ENCODE measurements at places on chromosomes 2 and 18.

DNA sequence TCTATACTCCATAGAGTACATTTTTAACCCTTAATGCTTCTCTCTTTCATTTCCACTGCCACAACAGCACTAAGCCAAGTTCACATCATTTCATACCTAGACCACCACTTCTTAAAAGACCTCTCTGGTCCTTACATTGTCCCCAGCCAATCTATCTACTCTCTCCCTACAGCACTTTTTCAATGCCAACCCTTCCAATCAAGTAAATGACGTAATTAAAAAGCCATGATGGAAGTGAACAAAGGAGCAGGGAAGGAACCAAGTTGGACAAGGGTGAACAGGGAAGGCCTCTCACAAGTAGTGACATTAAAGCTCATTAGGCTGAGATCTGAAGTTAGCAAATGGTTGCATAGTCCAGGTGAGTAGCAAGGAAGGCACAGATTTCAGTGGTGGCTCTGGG, 195.1 kb upstream of the CCDC150 start:
- DNase-seq: no peak

- DNase-seq: no peak
These were observed 30.6 kb upstream of the CHRNA1 start for GRCh38 chr2:174794851-174795374.

DNA sequence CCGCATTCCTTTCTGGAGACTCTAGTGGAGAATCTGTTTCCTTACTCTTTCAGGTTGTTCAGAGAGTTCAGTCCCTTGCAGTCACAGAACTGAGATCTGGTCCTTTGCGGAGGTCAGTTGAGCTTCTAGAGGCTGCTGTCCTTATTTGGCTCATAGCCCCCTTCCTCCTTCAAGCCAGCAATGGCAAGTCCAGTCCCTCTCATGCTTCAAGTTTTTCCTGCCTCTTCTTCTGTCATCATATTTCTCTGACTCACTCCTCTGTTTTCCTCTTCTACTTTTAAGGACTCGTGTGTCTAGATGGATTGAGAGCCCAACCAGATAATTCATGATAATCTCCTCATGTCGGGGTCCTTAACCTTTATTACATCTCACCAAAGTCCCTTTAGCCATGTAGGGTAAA, 173.5 kb upstream of the FOSL2 start:
- no peak for DNase-seq

DNA sequence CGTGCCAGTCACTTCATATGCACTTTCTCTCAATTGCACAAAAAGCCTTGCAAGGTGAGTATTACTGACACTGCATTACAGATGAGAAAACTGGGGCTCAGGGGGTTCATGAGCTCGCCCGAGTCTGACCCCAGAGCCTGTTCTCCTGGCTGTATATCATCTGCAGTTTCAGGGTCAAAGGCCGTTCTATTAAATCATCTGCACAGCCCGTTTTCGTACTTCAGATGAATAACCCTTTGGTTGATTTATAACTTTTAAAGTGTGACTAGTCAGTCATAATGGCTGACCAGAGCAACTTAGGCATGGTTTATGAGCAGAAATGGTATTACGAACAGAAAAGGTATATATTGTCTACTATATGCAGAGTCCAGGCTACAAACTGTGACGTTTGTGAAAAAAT, 35.3 kb upstream of the NPAS2 start:
- DNase-seq: no peak

DNA sequence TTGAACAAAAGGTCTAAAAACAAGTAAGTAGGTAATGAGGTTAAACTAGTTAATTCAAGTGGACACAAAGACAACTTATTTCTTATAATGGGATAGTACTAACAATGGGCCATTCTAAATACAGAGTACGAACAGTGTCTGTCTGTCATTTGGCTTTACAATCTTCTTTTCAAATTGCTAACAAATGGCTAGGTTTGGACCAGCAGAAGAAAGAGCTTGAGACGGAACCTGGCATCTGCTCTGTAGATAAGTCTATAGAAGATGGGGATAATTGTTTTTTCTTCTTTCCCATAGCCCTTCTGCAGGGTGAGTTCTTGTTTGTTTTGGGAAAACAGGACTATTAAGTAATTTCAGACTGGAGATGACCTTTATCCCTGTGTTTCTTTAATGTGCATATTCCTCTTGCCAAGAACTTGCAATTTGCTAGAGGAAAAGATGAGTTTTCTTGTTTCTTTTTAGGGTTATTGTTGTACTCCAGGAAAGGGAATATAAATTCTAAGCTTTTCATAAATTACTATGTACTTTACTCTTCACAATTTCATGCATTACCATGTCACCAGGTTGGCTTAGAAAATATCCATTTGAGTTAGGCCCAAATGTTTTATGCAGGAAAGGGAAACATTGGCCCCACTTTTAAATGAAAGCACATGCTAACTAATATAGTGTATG, 500.5 kb upstream of the SYT4 start:
- DNase-seq: no peak

- no peak for DNase-seq
These were observed 66.0 kb upstream of the DSEL start for GRCh38 chr18:67582488-67582887.

DNA sequence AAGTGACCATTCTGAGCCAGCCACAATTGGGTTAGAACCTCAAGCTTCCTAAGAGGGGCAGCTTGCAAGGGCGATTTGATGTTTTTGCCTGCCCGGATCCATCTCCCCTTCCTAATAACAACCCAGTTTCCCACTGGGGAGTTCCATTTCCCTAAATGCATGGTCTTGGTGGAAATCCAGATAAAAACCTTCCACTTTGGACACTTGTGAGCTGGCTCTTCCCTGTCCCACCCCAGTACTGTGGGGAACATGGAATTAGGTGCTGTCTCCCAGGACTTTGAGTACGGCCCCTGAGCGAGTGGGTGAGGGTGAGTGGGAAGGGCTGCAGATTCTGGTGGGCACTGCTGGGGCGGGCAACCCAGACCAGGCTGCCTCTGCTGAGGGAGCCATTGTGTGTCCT, 122.3 kb downstream of the DDX1 start:
- DNase-seq: no peak

- DNase-seq: no peak
These were observed 14.7 kb downstream of the CUL3 start for GRCh38 chr2:224570328-224570993.

GRCh38 chr18:2971741-2972552, 41.0 kb downstream of the LPIN2 start:
- no peak for DNase-seq

DNA sequence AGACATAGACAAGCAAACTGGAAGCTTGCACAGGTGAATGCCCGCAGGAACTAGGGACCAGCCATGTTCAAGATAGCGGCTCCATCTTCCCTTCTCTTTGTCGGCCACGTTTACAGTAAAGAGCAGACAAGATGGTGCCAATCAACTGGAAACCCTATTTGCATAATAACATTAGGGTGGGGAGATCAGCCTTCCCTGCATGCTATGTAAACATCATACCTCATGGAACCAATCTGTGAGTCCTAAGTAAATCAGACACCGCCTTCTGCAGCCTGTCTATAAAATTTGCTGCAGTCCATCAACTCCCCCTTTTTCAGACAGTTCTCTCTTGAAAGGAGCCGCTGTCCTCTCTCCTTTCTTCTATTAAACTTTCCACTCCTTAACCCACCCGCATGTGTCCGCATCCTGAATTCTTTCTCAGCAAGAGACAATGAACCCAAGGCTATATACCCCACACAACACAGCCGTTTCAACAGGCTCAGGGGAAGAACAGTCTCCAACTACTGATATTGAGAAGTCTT, 384.4 kb downstream of the EIPR1 start:
- DNase-seq: no peak

DNA sequence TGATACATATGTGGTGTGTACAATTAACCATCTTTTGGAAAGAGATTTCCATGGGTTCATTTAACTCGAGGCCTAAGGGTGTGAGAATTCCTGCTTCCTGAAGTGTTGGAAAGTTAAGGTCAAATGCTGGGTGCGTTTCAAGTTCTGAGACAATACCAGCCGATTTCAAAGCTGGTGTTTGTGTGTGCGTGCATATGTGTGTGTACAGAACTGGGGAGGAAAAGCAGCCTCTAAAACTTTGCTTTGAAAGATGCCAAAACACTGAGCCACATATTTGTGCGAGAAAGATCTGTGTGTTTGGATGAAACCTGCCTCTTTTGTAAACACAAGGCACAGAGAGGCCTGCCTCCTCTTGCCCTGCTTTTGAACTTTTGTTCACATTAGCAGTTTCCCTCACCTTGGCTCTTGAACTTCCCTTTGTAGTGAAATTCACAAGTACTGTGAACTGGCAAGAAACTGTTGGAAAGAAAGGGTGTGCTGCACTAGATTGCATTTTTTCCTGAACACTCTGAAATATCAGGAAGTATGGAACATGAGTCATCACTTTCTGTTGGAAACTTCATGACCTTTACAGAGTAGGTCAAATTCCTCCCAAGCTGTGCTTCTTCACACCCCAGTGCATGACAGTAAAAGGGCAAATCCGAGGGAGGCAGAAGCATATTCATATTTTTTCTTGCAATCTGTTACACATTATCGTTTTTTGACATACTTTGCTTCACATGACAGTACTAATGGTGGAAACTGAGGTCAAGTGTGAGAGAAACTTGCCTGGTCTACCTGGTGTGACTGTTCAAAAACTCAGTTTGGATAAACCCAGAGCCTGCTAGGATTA, 20.0 kb upstream of the CAVIN2 start:
- DNase-seq: no peak

- DNase-seq: no peak
These were observed 237.3 kb downstream of the C1D start for GRCh38 chr2:67825476-67825875.

DNA sequence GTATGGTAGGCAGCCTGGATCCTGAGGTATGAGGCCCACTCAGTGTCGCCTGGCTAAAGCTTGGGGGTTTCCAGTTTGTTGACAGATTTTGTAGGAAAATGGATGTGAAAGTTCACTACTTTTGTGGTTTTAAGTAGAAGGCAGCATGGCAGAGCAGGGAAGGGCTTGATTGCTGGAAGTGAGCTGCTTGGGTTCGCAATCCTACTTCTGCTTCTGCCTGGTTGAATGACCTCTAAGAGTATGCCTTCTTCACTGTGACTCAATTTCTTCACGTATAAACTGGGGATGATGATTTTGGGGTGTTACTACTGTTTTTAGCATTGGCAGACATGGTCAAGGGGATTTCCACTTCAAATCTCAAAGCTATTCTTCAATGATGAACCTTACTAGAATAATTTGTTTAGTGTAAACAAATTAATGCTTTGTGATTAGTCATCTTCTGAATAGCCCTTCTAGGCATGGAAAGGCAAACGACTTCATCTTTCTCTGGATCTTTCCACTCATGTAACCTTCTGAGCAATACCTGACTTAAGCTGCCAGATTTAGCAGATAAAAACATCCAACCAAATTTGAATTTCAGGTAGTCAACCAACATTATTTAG, 13.2 kb downstream of the BMP10 start:
- no peak for DNase-seq

GRCh38 chr2:161044921-161045320, 115.3 kb upstream of the TANK start:
- no peak for DNase-seq

DNA sequence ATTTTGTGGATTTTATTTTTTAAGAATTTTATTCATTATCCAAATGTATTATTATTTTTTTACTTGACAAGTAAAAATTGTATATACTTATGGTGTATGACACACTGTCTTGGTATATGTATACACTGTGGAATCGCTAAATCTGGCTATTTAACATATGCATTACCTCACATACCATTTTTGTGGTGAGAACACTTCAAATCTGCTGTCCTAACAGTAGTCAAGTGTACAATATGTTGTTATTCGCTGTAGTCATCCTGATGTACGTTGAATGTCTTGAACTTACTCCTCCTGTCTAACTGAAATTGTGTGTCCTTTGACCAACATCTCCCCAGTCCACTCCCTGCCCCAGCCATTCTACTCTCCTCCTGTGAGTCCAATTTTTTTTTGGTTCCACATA, 153.2 kb upstream of the PTPRM start:
- DNase-seq: no peak

- DNase-seq: no peak
These were observed 148.7 kb upstream of the DSEL start for GRCh38 chr18:67665266-67665665.

DNA sequence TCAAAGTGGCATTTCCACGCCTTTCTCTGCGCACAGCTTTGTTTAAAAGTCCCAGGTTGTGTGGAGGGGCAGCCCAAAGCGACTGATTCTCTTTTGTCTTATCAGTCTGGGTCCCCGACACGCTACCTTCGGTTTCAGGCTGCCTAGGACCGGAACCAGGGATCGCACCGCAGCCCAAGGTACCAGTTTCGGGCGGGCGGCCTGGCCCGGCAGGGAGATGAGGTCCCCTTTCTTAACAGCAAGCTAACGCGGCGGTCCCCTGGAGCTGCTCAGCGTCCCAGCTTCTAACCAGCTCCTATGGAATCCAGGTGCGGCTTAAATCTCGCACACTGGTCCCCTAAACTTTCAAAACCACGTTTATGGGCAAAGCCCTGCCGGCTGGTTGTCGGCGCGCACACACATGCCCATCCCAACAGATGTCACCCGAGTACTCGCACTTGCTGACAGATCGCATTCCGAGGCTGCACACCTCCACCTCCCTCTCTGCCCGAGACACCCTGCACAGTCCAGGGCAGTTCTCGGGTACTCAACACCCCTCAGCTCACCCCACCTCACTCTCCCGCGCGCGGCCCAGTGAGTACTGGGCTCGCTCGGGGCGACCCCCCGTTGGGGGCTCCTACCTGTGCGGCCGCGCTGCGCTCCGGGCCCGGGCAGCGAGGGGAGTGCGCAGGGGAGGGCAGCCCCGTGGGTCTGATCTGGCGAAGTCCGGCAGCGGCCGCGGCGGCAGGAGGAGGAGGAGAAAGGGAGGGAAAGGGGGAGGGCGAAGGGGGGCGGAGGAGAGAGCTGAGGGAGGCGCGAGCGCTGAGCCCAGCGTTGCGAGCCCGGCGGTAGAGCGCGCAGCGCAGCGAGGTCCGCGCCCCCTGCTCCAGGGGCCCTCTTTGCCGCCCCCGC, at the start of gene EFEMP1:
TSS of gene EFEMP1 (minus strand) at position 692 of the 891 bp plus-strand sequence. CDS start 1,342 bp downstream, outside the sequence.
- DNase-seq: peak; percentile 24

DNA sequence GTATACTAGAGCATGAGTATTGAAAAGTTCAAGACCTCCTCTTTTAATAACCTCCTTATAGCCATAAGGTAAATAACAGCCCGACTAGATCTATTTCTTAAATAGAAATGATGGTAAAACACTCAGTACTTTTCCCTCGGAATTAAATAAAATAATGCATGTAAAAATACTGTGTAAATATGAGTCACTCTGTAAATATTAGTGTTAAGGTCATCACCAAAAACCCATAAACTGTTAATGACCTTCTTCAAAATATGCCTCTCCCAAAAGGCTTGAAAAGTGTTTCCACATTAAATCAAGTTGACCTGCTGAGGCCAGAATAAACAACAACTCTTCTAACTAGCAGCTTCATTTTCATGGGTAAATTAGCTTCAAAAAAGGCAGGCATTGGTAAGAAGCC, 25.3 kb upstream of the BZW1 start:
- DNase-seq: no peak
